ENCODE measurements at places on chromosomes 16 and 17.

- no peak for DNase-seq
These were observed 98.3 kb downstream of the RPGRIP1L start for GRCh38 chr16:53605356-53605755.

GRCh38 chr16:81431554-81432353 lies 12.9 kb upstream of the CMIP start:
- DNase-seq = no peak

DNA sequence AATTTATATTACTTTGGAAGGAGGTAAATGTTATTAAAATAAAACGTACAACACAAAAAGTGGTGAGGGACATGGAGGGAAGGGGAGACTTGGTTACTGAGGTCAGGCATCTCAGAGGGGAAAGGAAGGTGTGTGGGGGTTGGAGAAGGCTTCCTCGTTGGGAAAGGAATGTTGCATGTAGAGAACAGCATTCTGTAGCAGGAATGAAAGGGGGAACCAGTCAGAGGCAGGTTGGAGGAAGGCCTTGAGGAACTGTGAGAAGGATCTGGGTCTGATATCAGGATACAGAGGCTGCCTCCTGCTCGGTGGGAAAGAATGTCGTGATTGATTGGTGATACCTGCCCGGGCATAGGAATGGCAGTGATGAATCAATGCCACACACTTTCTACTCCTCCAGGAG lies 103.3 kb upstream of the ZFHX3 start:
- DNase-seq = no peak

GRCh38 chr16:69717066-69717465 lies 9.3 kb downstream of the NQO1 start:
- DNase-seq = no peak

- DNase-seq = no peak
These were observed 284.4 kb downstream of the FOXL1 start for GRCh38 chr16:86862595-86863280.

GRCh38 chr17:62702746-62703260 lies 75.3 kb downstream of the MRC2 start:
- no peak for DNase-seq

DNA sequence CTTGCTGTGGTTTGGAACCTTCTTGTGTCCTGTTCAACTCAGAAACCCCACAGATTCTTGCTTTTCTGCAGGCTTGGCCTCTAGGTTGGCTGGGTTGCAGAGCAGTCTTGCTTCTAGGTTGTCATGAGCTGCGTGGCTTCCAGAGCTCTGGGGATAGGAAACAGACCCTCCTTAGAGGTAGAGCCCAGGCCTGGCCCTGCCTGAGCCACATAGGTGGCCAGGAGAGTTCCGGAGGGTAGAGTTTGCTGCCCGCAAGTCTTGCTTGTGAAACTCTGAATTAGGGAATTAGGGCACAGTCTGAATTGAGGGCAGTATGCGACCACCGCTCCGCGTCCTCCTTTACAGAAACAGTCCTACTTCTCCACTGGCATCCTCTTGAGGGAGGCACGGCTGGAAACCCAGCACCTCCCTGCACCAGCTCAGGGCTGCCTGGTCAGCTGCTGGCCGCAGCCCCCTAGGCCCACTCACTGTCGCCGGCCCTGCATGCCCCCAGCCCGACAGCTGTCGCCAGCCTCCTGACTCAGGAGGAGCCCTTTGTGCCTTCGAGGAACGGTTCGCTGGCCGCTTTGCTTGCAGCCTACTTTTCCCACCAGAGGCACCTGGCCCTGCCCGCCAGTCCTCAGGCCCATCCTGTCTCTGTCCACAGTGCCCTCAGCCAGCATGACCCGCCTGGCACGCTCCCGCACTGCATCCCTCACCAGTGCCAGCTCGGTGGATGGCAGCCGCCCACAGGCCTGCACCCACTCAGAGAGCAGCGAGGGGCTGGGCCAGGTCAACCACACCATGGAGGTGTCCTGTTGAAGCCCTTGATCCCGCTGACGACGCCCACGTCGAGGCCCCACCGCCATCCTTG lies 4.3 kb upstream of the SETD6 start:
- no peak for DNase-seq

GRCh38 chr16:1427473-1428461 lies 3.1 kb upstream of the PERCC1 start:
- DNase-seq = no peak

DNA sequence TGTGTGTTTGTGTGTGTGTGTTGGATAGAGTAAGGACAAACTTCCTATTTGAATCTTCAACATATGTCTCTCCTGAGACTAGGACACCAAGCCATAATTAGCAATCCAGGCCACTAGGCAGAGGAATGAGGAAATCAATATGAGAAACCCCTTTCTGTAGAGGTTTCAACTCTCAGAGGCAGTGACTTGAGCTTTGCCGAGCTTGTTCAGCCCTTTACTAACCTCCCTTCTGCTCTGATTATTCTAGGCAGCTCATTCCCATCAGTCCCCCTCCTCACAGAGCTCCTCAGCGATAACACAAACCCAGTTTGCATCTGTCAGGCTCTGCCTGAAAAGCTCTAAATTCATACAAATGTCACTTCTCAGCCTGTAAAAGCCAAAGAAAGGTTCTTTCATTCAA lies 1030.3 kb downstream of the CDH8 start:
- DNase-seq = no peak

DNA sequence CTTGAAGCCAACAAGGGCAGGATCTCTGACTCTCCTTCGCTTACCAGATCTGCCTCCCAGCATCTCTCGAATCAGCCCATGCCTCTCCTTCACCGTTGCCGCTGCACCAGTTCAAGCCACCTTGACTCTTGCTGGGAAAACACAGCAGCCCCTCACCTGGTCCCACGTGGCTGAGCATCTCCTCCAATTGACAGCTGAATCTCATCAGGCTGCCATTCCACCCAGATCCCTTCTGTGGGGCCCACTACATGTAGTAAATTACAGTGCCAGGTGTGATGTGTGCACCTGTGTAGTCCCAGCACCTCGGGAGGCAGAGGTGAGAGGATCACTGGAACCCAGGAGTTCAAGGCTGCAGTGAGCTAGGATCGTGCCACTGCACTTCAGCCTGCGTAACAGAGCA lies 37.8 kb upstream of the C16orf78 start:
- DNase-seq = no peak

DNA sequence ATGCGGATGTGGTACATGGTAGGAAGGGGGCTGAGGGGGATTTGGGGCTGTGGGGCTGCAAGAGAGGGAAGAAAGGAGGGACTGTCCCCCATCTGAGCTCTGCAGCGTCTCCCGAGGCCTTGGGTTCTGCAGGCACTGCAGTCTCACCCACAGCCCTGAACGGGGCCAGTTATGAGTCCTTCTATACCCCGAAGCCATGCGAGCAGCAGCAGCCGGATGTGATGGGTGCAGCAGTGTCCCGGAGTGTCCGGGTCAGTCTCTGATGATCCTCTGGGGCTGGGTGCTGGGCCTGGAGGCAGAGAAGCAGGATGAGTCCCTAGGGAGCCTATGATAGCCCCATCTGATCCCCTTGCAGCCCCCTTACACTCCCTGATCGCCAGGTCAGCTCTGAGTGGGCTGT lies 41.5 kb downstream of the CPNE2 start:
- no peak for DNase-seq

GRCh38 chr16:9778849-9779248 lies 403.4 kb downstream of the GRIN2A start:
- no peak for DNase-seq

DNA sequence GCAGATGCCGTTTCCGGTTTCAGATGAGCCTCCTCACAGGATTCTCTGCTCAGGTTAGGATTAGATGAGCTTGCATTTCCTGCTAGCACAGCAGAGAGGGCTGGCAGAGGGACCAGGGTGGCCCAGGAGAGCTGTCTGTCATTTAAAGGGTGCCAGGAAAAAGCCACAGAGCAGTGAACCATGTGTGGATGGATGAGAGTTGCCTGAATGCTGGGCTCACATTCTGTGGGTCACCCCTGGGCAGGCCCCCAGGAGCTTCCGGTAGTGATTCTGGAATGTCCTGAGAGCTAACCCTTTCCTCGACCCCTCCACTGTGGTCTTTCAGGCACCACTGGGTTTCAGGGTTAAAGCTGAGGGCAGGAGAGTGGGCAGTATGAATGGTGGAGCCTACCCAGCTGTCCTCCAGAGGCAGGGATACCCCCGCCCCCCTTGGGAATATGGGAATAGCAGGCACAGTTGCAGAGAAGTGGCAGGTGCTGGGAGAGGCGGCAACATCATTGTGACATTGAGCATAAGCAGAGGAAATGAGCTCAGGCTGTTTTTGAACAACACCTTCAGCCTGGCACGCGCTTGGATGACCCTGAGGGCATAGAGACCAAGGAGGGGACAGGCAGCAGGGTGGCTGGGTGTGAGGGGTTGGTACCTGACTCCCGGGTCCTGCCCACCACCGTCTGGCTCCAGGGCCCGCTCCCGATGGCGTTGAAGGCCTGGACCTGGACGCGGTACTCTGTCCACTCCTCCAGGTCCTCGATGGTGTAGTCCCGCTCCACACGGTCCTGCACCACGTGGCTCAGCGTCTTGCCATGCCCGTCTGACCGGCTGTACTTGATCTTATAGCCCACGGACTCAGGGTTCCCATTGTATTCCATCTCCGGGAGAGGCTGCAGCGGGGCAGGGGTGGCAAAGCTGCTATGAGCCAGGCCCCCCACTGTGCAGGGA lies 83.0 kb upstream of the CDC42EP4 start:
- no peak for DNase-seq

DNA sequence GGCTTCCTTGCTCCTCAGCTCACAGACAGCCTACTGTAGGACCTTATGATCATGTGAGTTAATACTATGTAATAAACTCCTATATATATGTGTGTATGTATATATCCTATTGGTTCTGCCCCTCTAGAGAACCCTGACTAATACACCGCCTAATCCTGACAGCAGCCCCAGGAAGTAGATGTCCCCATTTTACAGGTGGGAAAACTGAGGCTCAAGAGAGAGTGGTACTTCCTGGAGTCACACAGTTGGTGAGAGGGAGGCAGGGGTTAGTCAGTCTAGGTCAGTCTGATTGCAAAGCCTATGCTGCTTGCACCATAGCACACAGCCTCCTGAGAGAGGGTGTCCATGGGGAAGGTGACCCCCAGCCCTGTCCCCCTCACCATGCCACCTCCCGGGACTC lies 42.7 kb upstream of the C16orf82 start:
- no peak for DNase-seq
